Osteoblast (primary cell): ENCODE measurements at places on chromosomes 12 and 14. TPM values are rescaled to one million over a fixed set of nuclear protein-coding genes. Genes with fewer than 3 reads are reported as not detected.
A peak's percentile ranks its signal among the peaks of the same experiment; 100 is the strongest.

Gene DNAI7
- total RNA-seq: 0.29 and 0.36 TPM in 2 replicates

Gene AKAP5
- total RNA-seq: 0.59 and 1.1 TPM in 2 replicates

GRCh38 chr12:68641138-68641537, 30.4 kb downstream of the RAP1B start:
- no peak for DNase-seq

Gene LRRC10
- total RNA-seq: not detected in 2 replicates

DNA sequence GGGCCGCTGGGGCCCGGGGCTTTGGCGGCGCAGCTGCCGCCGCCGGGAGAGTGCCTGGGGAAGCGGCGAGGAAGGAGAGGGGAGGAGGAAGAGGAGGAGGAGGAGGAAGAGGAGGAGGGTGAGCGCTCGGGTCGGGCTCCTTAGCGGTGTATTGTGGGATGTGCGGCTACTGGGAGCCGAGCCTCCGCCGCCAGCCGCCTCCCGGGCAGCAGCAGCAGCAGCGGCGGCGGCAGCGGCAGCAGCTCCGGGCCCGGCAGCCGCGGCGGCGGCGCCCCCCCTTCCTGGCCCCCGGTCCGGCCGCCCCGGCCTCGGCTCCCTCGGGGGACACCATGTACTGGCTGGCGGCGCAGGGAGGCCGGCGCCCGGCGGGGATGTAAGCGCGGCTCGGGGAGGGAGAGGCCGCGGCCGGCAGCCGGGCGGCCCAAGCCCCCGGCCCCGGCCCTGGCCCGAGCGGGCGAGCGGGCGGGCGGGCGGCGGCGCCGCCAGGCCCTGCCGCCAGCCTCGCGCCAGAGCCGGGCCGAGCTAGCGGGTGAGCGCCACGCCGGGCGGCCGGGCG, at the start of gene SETD1B:
TSS of gene SETD1B (plus strand) at position 149 of the 556 bp plus-strand sequence. CDS start 729 bp downstream, outside the sequence.
- DNase-seq: peak; percentile 91

Gene PFKM
- total RNA-seq: 64.8 and 81.0 TPM in 2 replicates

GRCh38 chr12:131098178-131098981, 144.7 kb downstream of the ADGRD1 start:
- peak; percentile 60 for DNase-seq

GRCh38 chr12:104769144-104769561, 188.9 kb downstream of the SLC41A2 start:
- DNase-seq: no peak

DNA sequence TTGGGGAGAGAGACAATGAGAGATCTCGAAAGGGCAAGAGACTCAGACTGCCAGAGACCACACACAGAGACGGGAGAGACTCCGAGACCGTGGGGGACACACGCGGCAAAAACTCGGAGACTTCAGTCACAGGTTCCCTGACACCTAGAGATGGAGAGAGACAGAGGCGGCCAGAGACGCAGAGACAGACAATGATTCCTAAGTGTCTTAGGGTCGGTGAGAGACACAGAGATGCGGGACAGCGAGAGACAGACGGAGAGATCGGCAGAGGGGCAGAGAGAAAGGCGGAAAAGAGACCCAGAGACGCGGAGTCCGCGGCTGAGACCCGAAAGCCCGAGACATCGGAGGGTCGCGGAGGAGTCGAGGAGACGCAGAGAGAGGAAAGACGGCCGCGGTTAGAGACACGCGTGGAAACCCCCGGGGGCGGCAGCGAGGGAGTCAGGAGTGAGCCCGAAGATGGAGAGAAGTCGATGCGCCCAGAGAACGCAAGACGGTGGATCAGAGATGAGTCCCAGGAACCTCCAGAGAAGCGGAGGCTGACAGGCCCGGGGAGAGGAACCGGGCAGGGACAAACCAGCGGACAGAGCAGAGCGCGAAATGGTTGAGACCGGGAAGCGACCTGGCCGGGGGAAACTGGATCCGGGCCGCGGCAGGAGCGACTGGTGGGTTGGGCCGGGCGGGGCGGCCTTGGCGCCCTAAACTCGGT, 7.8 kb downstream of the LHX5 start:
- DNase-seq: peak; percentile 85

GRCh38 chr12:125549836-125550235, 484.6 kb downstream of the AACS start:
- DNase-seq: no peak

DNA sequence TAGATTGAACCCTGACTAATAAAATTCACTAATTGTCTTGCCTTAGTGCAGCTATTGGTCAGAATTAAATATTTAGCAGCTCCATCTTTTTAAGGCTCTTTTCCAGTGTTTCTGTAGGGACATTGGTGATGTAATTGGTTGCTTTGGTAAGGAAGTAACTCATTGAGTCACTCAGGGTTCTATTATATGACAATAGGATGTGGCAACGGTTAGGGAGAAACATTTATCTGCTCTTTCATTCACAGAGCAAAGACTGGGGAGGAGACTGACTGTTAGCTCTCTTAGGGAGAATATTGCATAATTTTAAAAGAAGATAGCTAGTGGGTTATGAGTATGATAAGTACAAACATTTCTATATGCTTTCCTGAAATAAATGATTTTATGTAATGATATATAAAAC, 616.5 kb downstream of the TRHDE start:
- DNase-seq: no peak

- DNase-seq: peak; percentile 97
Measured at GRCh38 chr12:6540181-6540877, 6.0 kb downstream of the GAPDH start.
